Neuronal stem cell (in vitro differentiated cells): ENCODE measurements at places on chromosomes 5 and 9.
A peak's percentile ranks its signal among the peaks of the same experiment; 100 is the strongest.

DNA sequence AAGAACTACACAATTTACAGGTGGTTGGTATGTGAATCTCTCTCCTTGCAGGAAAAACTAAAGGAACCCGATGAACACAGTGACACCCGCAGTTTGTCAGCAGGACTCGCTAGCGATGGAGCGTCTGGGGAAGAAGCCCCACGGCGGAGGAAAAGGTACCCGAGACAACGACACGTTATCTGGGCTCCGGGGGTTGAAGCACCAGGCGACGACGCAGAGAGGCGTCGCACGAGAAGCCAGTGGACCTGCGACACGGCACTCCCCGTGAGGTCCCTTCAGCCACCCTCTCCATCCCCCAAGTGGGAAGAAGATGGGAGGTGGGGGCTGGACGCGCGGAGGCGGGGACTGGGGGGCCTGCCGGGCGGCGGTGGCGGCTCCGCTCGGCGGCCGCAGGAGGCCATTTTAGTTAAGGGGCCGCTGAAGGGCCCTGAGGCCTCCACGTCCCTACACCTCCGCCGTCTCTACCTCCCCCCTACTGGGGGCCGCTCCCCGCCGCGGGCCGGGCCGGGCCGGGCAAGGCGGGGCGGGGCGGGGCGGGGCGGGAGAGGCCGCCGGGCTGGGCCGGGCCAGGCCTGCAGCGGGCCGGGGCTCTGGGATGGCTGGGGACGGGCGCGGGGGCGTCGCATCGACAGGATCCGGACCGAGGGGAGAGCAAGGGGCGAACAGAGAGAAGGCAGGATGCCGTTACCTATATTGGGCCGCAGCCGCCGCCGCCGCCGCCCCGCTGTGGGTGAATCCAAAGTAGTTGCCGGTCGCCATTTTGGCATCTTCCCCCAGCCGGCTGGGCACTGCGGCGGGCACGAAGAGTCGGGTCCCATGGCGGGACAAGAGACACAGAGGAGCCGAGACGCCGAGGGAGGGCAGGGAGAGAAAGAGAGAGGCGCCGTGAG is 754 bp downstream of the ZFR start:
- DNase-seq, result peak; percentile 26

DNA sequence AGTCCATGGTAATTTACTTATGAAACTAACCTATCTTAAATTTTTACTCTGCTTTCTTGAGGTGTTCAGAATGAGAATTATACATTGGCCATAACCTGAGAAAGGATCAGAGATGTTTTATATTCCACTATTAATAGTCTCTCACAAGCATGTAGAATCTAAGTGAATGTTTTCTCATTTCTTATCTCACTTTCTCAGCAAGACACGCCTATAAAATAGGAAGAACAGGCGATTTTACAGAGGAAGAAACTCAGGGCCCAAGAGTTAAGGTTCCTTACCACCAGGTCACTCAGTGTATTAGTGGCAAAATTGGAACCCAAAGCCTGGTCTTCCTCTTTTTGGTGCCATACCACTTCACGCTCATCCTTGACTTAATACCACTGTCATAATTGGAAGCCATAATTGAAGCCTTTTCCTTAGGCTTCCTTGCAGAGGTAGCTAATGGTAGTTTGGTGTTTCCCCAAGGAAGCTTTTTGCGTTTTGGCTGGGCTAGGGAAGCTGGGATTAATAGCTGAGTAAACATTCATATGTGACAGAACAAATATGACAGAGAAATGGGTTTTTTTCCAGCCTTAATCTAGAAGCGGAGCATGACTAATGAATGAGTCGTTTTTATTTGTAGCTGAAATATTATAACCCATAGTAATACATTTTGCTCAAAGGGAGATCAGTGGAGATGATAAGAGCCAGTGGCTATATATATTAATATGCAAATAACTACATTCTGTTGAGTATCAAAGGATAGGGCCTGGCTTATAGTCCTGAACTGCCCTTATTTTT is 16.9 kb downstream of the HMGXB3 start:
- DNase-seq, result no peak

GRCh38 chr5:132259069-132259851 is 1.8 kb downstream of the PDLIM4 start:
- no peak for DNase-seq

DNA sequence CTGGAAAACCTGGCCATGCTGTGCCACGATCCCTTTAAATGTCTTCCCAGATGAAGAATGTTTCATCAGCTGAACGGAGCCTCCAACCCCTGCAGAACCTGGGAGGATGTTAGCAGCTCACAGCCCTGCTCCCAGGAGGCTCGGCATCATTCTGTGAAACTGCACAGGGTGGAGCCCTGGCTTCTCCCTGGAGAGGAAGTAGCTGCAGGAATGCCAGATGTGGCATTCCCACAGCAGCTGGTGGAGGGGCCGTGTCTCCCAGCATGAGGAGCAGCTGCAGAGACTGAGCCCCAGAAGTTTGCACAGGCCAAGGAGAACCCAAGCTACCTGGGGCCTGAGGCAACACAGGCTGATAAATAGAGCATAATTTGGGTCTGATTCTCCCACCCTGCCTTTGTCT is 165.8 kb upstream of the MAP3K1 start:
- no peak for DNase-seq

GRCh38 chr9:80158131-80158530 is 586.4 kb downstream of the TLE4 start:
- no peak for DNase-seq

DNA sequence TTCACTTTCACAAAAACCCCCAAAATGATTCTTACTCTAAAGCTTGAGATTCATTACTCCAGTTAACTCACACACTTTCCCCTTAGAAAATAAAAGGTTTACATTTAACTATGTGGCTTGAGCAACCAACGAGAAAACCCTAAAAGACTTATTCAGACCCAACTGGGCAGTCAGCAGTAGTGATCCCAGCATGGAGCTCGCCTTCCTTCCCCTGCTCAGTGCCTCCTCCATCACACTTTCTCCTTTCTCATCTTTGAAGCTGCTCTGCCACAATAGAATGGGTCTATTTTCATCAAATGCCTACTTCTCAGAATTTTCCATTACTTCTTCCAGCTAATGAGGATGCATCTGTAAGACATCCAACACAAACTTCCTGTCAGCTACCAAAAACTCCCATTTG is 29.1 kb downstream of the RORB start:
- no peak for DNase-seq

DNA sequence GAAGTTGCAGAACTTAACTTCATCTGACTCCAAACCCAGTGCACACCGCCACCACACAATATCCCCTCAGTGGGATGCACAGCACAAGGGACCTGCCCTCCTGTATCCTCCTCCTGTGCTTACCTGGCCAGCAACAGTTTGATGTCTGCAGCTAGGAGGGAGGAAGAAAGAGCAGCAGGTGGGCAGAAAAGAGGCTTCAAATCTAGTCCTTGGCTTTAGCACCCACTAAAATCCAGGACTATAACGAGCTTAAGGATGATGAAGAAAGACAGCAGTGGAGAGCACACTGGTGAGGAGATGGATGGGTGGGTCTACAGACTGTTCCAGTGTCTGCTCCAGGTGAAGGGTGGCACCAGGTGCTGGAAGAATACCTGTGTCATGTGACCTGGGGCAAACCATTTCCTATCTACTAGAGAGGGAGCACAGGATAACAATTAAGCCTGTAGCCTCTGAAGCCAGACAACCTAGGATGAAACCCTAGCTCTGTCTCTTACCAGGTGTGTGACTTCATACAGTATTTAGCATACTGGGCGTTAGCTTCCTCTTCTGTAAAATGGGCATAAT is 100.0 kb downstream of the SH3TC2 start:
- no peak for DNase-seq

DNA sequence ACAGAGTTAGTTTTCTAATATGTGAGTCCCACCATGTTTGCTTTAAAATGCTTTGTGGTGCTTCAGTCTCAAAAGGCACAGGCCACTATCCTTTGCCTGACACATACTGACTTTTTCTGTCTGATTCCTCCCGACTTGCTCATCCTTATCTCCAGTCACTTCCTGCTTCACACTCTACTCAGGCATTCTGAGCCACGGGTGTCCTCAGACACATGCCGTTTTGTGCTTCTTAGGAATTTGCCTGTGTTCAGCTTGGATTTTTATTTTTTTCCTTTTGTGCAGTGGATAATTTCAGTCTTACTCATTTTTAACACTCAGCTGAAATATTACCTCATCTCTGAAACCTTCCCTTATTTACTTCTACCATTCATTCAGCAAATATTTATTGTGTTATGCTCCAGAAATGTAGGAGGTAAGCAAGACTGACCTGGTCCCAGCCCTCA is 54.1 kb downstream of the MAN2A1 start:
- DNase-seq, result no peak
